ENCODE measurements at places on chromosomes 12 and 14.

DNA sequence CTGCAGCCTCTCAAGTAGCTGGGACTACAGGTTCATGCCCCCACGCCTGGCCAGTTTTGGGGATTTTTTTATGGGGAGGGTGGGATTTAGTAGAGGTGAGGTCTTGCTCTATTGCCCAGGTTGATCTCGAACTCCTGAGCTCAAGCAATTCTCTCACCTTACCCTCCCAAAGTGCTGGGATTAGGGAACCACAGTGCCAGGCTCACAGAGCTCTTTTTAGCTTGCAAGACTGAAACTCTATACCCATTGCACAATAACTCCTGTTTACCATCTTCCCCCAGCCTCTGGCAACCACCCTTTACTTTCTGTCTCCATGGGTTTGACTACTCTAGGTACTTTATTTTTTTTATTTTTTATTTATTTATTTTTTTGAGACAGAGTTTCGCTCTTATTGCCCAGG, 25.7 kb upstream of the CDK17 start:
- peak; percentile 58 for DNase-seq

DNA sequence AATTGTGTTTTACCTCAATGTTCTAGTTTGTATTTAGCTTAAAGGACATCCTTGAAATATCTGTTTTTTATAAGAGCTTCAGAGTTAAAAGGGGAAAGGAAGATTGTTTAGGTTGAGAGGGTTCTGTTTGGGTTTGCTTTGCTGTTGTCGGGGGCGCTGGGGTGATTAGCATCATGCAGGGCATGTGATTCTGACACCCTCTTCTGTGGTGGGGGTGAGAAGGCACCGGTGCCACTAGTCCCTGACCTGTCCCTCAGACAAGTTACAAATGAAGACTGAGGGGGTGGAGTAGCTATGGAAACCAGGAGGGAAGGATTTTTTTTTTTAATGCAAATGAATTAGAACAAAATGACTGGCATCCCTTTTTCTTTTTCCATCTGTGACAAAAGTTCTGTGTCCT, 291.3 kb downstream of the RPAP3 start:
- DNase-seq: no peak

- DNase-seq: no peak
These were observed 16.7 kb downstream of the TBC1D30 start for GRCh38 chr12:64840949-64841717.

GRCh38 chr14:57512220-57512619, 18.6 kb upstream of the CCDC198 start:
- DNase-seq: no peak

GRCh38 chr12:131603106-131603938, 107.6 kb upstream of the SFSWAP start:
- no peak for DNase-seq

DNA sequence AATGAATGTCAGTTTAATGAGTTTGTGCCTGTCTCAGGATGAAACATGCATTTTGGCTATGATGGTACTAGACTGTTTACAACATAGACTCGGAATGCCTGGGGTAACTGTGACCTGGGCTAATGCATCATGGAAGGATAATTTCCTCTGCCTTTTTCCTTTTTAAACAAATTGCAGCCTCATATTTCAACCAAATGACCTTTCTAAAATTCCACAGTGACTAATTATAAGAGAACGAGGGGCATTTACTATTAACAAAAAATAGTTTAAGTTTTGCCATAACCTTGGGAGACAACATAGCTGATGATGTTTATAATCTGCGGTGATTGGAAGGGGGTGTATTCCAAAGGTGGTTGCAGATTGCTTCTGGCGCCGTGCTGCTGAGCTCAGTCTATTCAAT, 1140.5 kb downstream of the GALC start:
- peak; percentile 33 for DNase-seq

DNA sequence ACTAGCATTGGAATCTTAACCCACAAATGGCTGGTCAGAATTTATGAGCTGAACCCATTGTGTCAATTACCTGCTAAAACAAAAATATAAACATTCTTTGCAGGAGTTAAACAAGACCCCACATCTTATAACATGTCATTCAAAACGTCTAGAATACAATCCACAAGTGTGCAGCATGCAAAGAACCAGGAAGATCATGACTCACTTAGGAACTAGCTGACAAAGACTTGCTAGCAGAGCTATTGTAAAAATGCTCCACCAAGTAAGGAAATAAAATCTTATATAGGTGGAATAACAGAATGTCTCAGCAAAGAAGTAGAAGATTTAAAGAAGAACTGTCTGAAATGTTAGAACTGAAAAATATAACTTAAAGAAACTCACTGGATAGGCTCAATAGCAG, 26.5 kb upstream of the POC1B start:
- no peak for DNase-seq

- DNase-seq: no peak
These were observed 163.5 kb downstream of the KITLG start for GRCh38 chr12:88416786-88417185.

DNA sequence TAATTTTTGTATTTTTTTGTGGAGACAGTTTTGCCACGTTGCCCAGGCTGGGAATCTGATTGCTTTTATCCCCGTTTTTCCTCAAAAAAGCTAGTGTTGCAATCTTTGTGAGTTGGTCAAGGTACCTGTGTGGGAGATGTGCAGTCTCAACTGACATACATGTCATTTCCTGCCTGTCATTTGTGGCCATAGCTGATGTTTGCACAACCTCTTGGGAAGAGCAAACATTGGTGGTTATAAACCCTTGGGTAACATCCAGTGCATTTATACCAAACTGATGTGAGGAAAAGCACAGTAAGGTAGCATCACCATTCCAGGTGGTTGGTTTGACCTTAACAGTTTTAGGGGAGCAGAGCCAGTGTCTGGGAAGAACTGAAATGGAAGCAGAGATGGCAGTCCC, 54.7 kb downstream of the ATG14 start:
- no peak for DNase-seq

GRCh38 chr12:125296701-125297100, 231.5 kb downstream of the AACS start:
- no peak for DNase-seq
